ENCODE measurements at places on chromosomes 6 and 20. TPM values are rescaled to one million over a fixed set of nuclear protein-coding genes. Genes with fewer than 3 reads are reported as not detected.

The EXOC2 gene
- 44.5 TPM for total RNA-seq

GRCh38 chr6:21045135-21045700 is 511.0 kb downstream of the CDKAL1 start:
- DNase-seq: no peak
- no peak overlapping the region for H3K4me3 ChIP-seq
- no peak overlapping the region for H3K27ac ChIP-seq
- no peaks in the 10 kb centered on the region for H3K36me3 ChIP-seq
- no peaks in the 10 kb centered on the region for H3K4me1 ChIP-seq

GRCh38 chr20:53343448-53343847 is 250.2 kb downstream of the ZNF217 start:
- H3K36me3 ChIP-seq: peaks cover 3% of the 10 kb centered on the region
- H3K4me1 ChIP-seq: peaks cover 7% of the 10 kb centered on the region
- no peaks in the 10 kb centered on the region for H3K27me3 ChIP-seq
- H3K4me3 ChIP-seq: no peak overlapping the region

GRCh38 chr20:64189530-64189966 is 25.3 kb downstream of the MYT1 start:
- no peak for DNase-seq
- H3K27ac ChIP-seq: no peak overlapping the region
- no peak overlapping the region for H3K4me3 ChIP-seq
- H3K4me1 ChIP-seq: no peaks in the 10 kb centered on the region
- H3K27me3 ChIP-seq: no peaks in the 10 kb centered on the region

Measured in activated T-helper 1 cell treated with anti-CD3 and anti-CD28 coated beads, Interleukin-12 subunit alpha, Interleukin-12 subunit beta, Interleukin-2, Interleukin-4 antibody, amounts not matched to agents 30 ng/mL and 10 ng/mL and 1 ng/mL, durations not matched to agents 14 hours and 24 hours and 36 hours (primary cell).